ENCODE measurements at places on chromosomes 1 and 21. TPM values are rescaled to one million over a fixed set of nuclear protein-coding genes. Genes with fewer than 3 reads are reported as not detected.

- no peak overlapping the region for H3K4me3 ChIP-seq
- DNase-seq, result no peak
- H3K27me3 ChIP-seq, result no peaks in the 10 kb centered on the region
- no peak overlapping the region for H3K27ac ChIP-seq
- no peaks in the 10 kb centered on the region for H3K4me1 ChIP-seq
These were observed 61.1 kb downstream of the FMN2 start for GRCh38 chr1:240152611-240153297.

Gene OR2T29
- total RNA-seq, result not detected

- H3K4me1 ChIP-seq, result peaks cover 43% of the 10 kb centered on the region
- no peak overlapping the region for H3K27ac ChIP-seq
- H3K4me3 ChIP-seq, result no peak overlapping the region
- no peaks in the 10 kb centered on the region for H3K36me3 ChIP-seq
- peaks cover 51% of the 10 kb centered on the region for H3K27me3 ChIP-seq
These were observed 408 bp downstream of the LMO4 start for GRCh38 chr1:87329051-87329525.

DNA sequence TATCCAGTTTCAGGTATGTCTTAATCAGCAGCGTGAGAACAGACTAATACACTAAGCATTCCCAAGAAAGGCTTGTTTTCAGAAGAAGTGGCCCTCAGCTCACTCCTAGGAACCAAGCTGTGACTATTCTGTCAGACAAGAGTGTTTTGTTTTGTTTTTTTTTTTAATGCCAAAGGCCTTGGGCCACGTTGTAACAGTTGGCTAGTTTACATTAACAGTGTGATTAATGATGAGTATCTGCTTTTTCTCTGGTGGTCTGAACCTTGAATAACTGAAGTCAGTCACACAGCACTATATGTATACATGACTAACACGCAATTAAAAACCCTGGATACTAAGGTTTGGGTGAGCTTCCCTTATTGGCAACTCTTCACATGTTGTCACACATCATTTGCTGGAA lies 21.9 kb downstream of the DPYD start:
- H3K4me1 ChIP-seq, result peaks cover 13% of the 10 kb centered on the region
- no peak for DNase-seq
- peaks cover 14% of the 10 kb centered on the region for H3K36me3 ChIP-seq
- no peak overlapping the region for H3K27ac ChIP-seq
- no peak overlapping the region for H3K4me3 ChIP-seq
- H3K27me3 ChIP-seq, result no peaks in the 10 kb centered on the region

DNA sequence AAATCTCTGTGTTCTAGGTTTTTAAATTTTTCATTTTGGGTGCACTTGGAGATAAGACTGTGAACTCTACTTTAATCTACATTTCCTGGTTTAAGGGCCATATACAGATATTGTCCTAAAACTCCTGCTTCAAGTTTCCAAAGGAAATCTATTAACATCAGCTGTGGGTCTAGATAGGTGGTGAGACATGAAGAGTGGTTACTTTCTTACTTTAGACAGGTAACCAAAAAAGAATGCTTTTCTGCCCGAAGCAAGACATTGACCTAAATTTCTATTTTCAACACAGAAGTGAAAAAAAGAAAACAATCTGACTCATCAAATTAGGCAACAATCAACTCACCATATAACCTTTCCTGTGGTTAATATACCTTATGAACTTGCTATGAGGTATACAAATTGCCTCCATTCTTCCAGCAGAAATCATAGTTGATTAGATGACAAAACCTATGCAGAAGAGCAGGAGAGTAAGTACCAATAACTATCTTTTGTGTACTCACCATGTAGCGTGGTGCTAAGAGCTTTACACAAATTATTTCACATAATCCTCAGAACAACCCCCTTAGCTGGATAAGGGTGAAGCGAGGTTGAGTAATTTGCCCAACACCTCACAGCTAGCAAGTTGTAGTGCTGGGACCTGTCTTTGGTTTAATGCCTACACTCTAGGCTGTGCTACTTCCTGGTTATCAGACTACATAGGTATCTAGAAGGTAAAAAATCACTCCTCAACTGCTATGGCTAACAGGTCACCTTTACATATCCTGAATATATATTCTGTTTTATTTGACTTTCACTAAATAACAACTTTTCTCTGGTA lies 23.4 kb upstream of the PTPN14 start:
- H3K4me3 ChIP-seq, result no peak overlapping the region
- H3K27me3 ChIP-seq, result peaks cover 4% of the 10 kb centered on the region
- H3K27ac ChIP-seq, result no peak overlapping the region
- no peaks in the 10 kb centered on the region for H3K4me1 ChIP-seq

- no peak overlapping the region for H3K4me3 ChIP-seq
- no peaks in the 10 kb centered on the region for H3K27me3 ChIP-seq
- H3K27ac ChIP-seq, result no peak overlapping the region
- peaks cover 78% of the 10 kb centered on the region for H3K36me3 ChIP-seq
- DNase-seq, result no peak
- no peaks in the 10 kb centered on the region for H3K4me1 ChIP-seq
These were observed 55.2 kb downstream of the SASS6 start for GRCh38 chr1:100077531-100077930.

- H3K27me3 ChIP-seq, result no peaks in the 10 kb centered on the region
- peaks cover 65% of the 10 kb centered on the region for H3K4me1 ChIP-seq
- H3K27ac ChIP-seq, result peak overlapping the region; percentile 88
- peak; percentile 16 for DNase-seq
- peak overlapping the region; percentile 93 for H3K4me3 ChIP-seq
- peaks cover 9% of the 10 kb centered on the region for H3K36me3 ChIP-seq
These were observed 2.4 kb downstream of the ATP2B4 start for GRCh38 chr1:203629016-203629506.
